Hematopoietic multipotent progenitor cell treated with erythropoietin and hydrocortisone succinate and interleukin-3 and kit ligand, for 4 days (in vitro differentiated cells): ENCODE measurements at places on chromosomes 5 and 9.

GRCh38 chr9:127589955-127590370, 22.1 kb upstream of the STXBP1 start:
- DNase-seq = peak; percentile 72

GRCh38 chr5:179795863-179796833, 2.4 kb downstream of the LTC4S start:
- DNase-seq = peak; percentile 94

- no peak for DNase-seq
These were observed 86.6 kb downstream of the LMX1B start for GRCh38 chr9:126700296-126700695.

GRCh38 chr9:36030871-36031270, 5.8 kb upstream of the RECK start:
- DNase-seq = no peak

DNA sequence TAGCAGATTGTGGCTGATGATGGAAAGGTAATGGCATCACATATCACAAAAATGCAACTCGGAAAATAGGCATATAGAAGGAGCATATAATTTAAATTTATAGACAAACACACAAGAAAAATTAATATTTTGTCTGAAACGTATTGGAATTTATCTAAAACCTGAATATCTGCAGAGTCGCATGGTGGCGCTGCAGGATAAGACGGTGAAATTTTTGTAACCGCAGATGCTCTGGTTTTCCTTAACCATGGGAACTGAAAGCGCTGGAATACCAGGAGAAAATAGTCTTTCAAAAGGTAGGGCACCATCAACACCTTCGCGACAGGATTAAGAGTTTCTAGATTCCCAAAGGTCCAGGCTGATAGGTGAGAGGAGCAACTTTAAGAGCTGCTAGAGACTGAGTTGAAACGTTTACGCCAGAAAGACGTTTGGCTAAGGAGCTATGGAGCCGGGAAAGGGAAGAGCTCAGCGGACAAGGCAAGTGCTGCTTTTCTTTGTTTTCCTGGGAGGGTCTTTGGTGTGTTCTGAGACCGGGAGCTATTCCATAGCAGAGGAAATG, 11.0 kb upstream of the PCDHB15 start:
- no peak for DNase-seq
